ENCODE measurements at places on chromosomes 12 and 14. TPM values are rescaled to one million over a fixed set of nuclear protein-coding genes. Genes with fewer than 3 reads are reported as not detected.
A peak's percentile ranks its signal among the peaks of the same experiment; 100 is the strongest.

GRCh38 chr12:71945121-71945520, 6.5 kb downstream of the TPH2 start:
- no peaks in the 10 kb centered on the region for H3K36me3 ChIP-seq
- no peaks in the 10 kb centered on the region for H3K27me3 ChIP-seq
- no peak overlapping the region for H3K4me3 ChIP-seq
- no peak overlapping the region for H3K27ac ChIP-seq
- no peaks in the 10 kb centered on the region for H3K4me1 ChIP-seq

Gene RFX4
- total RNA-seq: not detected

Gene A2ML1
- not detected for total RNA-seq

DNA sequence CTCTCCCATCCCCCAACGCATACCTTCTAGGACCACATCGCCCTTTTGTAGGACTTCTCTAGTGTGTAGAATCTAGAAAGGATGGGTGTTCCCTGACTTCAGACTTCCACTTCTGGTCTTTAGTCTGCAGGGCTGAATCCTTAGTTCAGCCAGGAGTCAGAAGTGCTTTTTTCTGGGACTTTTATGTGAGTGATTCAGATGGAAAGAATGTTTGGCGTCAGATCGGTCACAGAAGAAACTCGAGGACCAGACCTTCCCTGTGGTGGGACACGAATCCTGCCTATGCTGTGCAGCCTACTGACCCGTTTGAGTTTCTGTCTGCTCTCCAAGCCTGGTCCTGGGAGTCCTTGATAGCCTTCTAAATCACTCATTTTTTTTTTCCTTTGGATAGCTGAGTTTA, 165.4 kb upstream of the SSTR1 start:
- no peak for DNase-seq
- H3K27ac ChIP-seq: no peak overlapping the region
- no peaks in the 10 kb centered on the region for H3K27me3 ChIP-seq

- no peak overlapping the region for H3K27ac ChIP-seq
- peaks cover 26% of the 10 kb centered on the region for H3K27me3 ChIP-seq
- H3K4me3 ChIP-seq: peak overlapping the region; percentile 44
- peaks cover 4% of the 10 kb centered on the region for H3K4me1 ChIP-seq
These were observed 721 bp downstream of the CABP1 start for GRCh38 chr12:120640861-120641833.

DNA sequence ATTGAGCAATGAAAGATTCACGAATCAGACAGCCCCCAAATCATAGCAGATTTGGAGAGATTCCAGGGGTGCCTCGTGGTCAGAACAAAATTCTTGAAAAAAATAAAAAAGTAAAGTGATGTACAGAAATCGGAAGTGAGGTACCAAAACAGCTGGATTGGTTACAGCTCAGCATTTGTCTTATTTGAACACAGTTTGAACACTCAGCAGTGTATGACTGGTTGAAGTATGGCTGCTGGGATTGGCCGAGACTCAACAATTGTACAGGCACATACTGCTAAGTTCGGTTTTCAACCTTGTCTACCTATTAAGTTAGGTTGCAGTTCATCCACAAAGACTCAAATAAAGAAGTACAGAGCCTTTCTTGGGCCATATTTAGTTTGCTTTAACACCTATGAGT, 865.4 kb upstream of the TMEM132C start:
- H3K4me3 ChIP-seq: no peak overlapping the region
- no peak overlapping the region for H3K27ac ChIP-seq
- H3K36me3 ChIP-seq: no peaks in the 10 kb centered on the region

DNA sequence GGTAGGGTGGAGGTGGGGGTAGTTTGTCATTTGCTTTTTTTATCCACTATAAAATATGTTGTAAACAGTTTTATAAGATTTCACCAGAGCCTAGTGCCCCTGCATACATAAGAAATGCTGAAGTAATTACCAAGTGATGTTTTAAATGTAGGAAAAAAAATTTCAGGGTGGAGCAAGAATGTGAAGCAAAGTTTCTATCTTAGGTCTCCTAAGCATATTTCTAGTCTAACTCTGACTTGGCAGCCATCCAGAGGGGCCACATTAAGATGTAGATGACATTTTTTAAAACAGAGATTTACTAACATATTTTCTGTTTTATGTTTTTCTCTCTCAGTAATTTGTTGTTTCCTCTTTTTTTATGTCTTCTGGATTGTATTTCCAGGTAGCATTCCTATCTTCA, 15.8 kb upstream of the KRAS start:
- H3K36me3 ChIP-seq: no peaks in the 10 kb centered on the region
- H3K4me1 ChIP-seq: no peaks in the 10 kb centered on the region
- H3K4me3 ChIP-seq: no peak overlapping the region
- no peak overlapping the region for H3K27ac ChIP-seq
- no peak for DNase-seq
- H3K27me3 ChIP-seq: no peaks in the 10 kb centered on the region

Gene PLA2G1B
- total RNA-seq: not detected

- H3K27ac ChIP-seq: peak overlapping the region; percentile 24
- H3K4me3 ChIP-seq: no peak overlapping the region
- peaks cover 93% of the 10 kb centered on the region for H3K4me1 ChIP-seq
- no peak for DNase-seq
- H3K27me3 ChIP-seq: no peaks in the 10 kb centered on the region
These were observed 8.8 kb downstream of the SUSD6 start for GRCh38 chr14:69620211-69620611.

- H3K4me3 ChIP-seq: no peak overlapping the region
- no peaks in the 10 kb centered on the region for H3K27me3 ChIP-seq
- no peaks in the 10 kb centered on the region for H3K4me1 ChIP-seq
- DNase-seq: no peak
- no peaks in the 10 kb centered on the region for H3K36me3 ChIP-seq
These were observed 485.7 kb downstream of the TMTC2 start for GRCh38 chr12:83172441-83172840.

GRCh38 chr14:64218344-64219240, 75.6 kb downstream of the ESR2 start:
- peaks cover 5% of the 10 kb centered on the region for H3K36me3 ChIP-seq
- no peak for DNase-seq
- no peak overlapping the region for H3K4me3 ChIP-seq
- H3K27ac ChIP-seq: no peak overlapping the region
- H3K4me1 ChIP-seq: no peaks in the 10 kb centered on the region

Gene MYRFL
- total RNA-seq: not detected

DNA sequence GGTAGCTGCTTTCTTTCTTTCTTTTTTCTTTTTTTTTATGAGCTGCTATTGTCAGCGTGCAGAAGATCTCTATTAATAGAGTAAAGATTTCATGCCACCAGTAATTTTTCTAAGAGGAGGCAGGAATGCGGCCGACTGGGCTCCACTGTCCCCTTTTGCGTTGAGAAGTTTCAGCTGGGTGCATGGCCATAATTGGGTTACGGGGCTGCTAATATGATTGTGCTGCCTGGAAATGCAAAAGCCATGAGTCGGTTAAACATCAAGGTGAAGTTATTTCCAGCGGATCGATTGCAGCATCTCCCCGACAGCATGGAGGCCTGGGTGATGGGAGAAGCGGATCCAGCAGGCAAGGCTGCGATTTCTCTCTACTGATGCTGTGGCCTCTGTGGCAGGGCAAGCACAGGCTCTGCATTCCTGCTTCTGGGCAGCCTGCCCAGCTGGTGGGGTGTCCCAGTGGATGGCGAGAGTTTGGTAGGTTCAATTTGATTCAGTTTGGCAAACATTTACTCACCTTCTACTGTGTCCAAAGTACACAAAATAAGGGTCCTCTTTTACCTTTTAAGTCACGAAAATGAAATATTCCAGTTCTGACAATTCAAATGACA, 54.4 kb upstream of the PRMT8 start:
- no peaks in the 10 kb centered on the region for H3K27me3 ChIP-seq
- DNase-seq: no peak
- H3K27ac ChIP-seq: no peak overlapping the region
- H3K4me1 ChIP-seq: no peaks in the 10 kb centered on the region
- H3K4me3 ChIP-seq: no peak overlapping the region

Gene MIP
- total RNA-seq: not detected

Gene HCFC2
- total RNA-seq: 11.4 TPM

Gene GLIPR1L1
- not detected for total RNA-seq

GRCh38 chr12:108373111-108373510, 34.0 kb upstream of the CMKLR1 start:
- H3K27ac ChIP-seq: no peak overlapping the region
- no peaks in the 10 kb centered on the region for H3K27me3 ChIP-seq
- no peaks in the 10 kb centered on the region for H3K4me1 ChIP-seq
- no peak for DNase-seq
- H3K36me3 ChIP-seq: no peaks in the 10 kb centered on the region
- H3K4me3 ChIP-seq: no peak overlapping the region

- H3K27me3 ChIP-seq: no peaks in the 10 kb centered on the region
- H3K27ac ChIP-seq: no peak overlapping the region
- no peaks in the 10 kb centered on the region for H3K4me1 ChIP-seq
- no peak for DNase-seq
- H3K4me3 ChIP-seq: no peak overlapping the region
These were observed 9.7 kb upstream of the FOS start for GRCh38 chr14:75268633-75269550.

GRCh38 chr12:47079468-47079980, at the start of the genes AMIGO2 and PCED1B:
Gene AMIGO2, minus strand, starts transcription at chr12:47079959. Its CDS starts 957 bp downstream, at chr12:47079002.
Gene PCED1B, plus strand, starts transcription at chr12:47079621. Its CDS starts 155,443 bp downstream, at chr12:47235064.
- peaks cover 7% of the 10 kb centered on the region for H3K36me3 ChIP-seq
- H3K4me1 ChIP-seq: peaks cover 39% of the 10 kb centered on the region
- peak within 1 kb of the TSS; percentile 84 for H3K4me3 ChIP-seq
- H3K27me3 ChIP-seq: no peaks in the 10 kb centered on the region

GRCh38 chr12:111993292-111994150, 19.4 kb downstream of the TMEM116 start:
- H3K4me1 ChIP-seq: peaks cover 62% of the 10 kb centered on the region
- H3K27me3 ChIP-seq: no peaks in the 10 kb centered on the region
- H3K36me3 ChIP-seq: peaks cover 5% of the 10 kb centered on the region
- no peak for DNase-seq
- peak overlapping the region; percentile 71 for H3K27ac ChIP-seq

Gene TMEM132C
- not detected for total RNA-seq

GRCh38 chr14:61101803-61102548, 120.9 kb downstream of the SLC38A6 start:
- H3K27ac ChIP-seq: no peak overlapping the region
- DNase-seq: no peak
- no peaks in the 10 kb centered on the region for H3K36me3 ChIP-seq
- H3K4me1 ChIP-seq: no peaks in the 10 kb centered on the region

Gene SMAGP
- total RNA-seq: 3.9 TPM

- H3K4me1 ChIP-seq: no peaks in the 10 kb centered on the region
- H3K27me3 ChIP-seq: no peaks in the 10 kb centered on the region
- H3K36me3 ChIP-seq: no peaks in the 10 kb centered on the region
- DNase-seq: no peak
- H3K27ac ChIP-seq: no peak overlapping the region
- H3K4me3 ChIP-seq: no peak overlapping the region
These were observed 1353.9 kb downstream of the AACS start for GRCh38 chr12:126419131-126419530.

DNA sequence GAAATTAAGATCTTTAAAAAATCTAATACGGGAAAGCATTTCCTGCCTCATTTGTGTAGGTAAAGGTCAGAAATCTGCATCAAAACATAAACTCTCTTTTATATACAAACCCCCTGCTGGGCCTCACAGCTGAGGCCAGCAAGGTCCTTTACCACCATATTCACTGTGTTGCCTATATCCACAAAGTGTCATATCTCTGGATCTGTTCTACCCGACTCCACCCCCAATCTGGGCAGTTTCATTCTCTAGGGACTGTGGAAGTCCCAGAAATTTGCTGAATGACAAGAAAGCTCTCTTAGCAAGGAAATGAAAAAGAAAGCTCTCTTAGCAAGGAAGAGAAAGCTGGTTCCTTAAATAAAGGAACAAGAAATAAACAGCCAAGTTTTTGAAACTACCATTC, 301.7 kb downstream of the KCNH5 start:
- no peaks in the 10 kb centered on the region for H3K27me3 ChIP-seq
- no peaks in the 10 kb centered on the region for H3K4me1 ChIP-seq
- no peaks in the 10 kb centered on the region for H3K36me3 ChIP-seq
- no peak for DNase-seq
- H3K4me3 ChIP-seq: no peak overlapping the region

- no peak overlapping the region for H3K27ac ChIP-seq
- no peak overlapping the region for H3K4me3 ChIP-seq
- H3K36me3 ChIP-seq: no peaks in the 10 kb centered on the region
These were observed 31.1 kb upstream of the DUSP6 start for GRCh38 chr12:89383235-89384049.

GRCh38 chr12:94500831-94501567, 41.3 kb upstream of the CEP83 start:
- H3K27ac ChIP-seq: no peak overlapping the region
- no peaks in the 10 kb centered on the region for H3K27me3 ChIP-seq
- no peak overlapping the region for H3K4me3 ChIP-seq
- no peak for DNase-seq
- H3K36me3 ChIP-seq: no peaks in the 10 kb centered on the region

DNA sequence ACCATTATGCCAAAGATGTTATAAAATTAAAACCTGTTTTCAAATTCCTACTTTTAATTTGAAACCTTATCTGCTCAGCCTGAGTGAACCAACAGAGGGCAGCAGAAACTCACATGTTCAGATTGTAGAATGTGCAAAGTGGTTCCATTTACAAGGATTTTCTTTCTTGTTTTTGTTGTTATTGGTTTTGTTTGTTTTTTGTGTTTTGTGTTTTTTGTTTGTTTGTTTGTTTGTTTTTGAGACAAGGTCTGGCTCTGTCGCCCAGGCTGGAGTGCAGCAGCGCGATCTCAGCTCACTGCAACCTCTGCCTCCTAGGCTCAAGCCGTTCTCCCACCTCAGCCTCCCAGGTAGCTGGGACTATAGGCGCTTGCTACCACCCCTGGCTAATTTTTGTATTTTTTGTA, 22.8 kb upstream of the GARIN2 start:
- no peaks in the 10 kb centered on the region for H3K4me1 ChIP-seq
- DNase-seq: peak; percentile 38
- H3K36me3 ChIP-seq: no peaks in the 10 kb centered on the region
- H3K27ac ChIP-seq: no peak overlapping the region
- H3K4me3 ChIP-seq: no peak overlapping the region

- no peak for DNase-seq
- no peaks in the 10 kb centered on the region for H3K27me3 ChIP-seq
- H3K4me3 ChIP-seq: no peak overlapping the region
These were observed 16.2 kb downstream of the ABCB9 start for GRCh38 chr12:122949816-122950675.

DNA sequence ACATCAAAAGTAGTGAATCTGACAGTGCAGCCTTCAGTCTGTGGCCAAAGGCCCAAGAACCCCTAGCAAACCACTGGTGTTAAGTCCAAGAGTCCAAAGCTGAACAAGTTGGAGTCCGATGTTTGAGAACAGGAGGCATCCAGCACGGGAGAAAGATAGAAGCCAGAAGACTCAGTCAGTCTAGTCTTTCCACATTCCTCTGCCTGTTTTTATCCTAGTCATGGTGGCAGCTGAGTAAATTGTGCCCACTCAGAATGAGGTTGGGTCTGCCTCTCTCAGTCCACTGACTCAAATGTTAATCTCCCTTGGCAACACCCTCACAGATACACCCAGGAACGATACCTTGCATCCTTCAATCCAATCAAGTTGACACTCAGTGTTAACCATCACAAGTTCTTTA, 1255.4 kb downstream of the LRFN5 start:
- no peak for DNase-seq
- no peak overlapping the region for H3K27ac ChIP-seq
- no peaks in the 10 kb centered on the region for H3K36me3 ChIP-seq
- H3K4me1 ChIP-seq: no peaks in the 10 kb centered on the region

GRCh38 chr14:91397965-91398591, 19.5 kb downstream of the CCDC88C start:
- peaks cover 85% of the 10 kb centered on the region for H3K4me1 ChIP-seq
- peak overlapping the region; percentile 76 for H3K27ac ChIP-seq
- H3K4me3 ChIP-seq: peak overlapping the region; percentile 43
- no peaks in the 10 kb centered on the region for H3K36me3 ChIP-seq
- no peak for DNase-seq

GRCh38 chr12:109815225-109815624, 18.0 kb downstream of the TRPV4 start:
- no peaks in the 10 kb centered on the region for H3K27me3 ChIP-seq
- no peaks in the 10 kb centered on the region for H3K4me1 ChIP-seq
- H3K36me3 ChIP-seq: no peaks in the 10 kb centered on the region
